GM20000 (cell line): ENCODE measurements at places on chromosomes 2 and 18.
A peak's percentile ranks its signal among the peaks of the same experiment; 100 is the strongest.

DNA sequence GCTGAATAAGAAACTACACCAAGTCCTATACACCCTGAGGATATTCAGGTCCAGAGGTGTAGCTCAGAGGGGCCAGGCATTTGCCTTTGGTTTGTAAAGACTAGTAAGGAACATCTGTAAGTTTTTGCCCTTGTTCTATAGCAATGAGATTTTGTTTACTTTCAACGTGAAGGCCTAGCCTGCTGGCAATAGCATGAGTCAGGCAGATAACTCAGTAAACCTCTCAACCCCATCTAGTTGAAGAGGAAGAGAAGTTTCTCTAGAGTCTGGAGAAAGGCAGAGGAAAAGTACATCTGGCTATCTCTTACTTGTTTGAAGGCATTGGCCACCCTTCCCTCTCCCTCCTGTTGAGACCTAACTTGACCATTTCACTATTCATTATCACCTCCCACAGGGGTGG lies 70.3 kb upstream of the ZNF521 start:
- DNase-seq = no peak

- DNase-seq = no peak
These were observed 20.3 kb upstream of the RBBP8 start for GRCh38 chr18:22912835-22913234.

DNA sequence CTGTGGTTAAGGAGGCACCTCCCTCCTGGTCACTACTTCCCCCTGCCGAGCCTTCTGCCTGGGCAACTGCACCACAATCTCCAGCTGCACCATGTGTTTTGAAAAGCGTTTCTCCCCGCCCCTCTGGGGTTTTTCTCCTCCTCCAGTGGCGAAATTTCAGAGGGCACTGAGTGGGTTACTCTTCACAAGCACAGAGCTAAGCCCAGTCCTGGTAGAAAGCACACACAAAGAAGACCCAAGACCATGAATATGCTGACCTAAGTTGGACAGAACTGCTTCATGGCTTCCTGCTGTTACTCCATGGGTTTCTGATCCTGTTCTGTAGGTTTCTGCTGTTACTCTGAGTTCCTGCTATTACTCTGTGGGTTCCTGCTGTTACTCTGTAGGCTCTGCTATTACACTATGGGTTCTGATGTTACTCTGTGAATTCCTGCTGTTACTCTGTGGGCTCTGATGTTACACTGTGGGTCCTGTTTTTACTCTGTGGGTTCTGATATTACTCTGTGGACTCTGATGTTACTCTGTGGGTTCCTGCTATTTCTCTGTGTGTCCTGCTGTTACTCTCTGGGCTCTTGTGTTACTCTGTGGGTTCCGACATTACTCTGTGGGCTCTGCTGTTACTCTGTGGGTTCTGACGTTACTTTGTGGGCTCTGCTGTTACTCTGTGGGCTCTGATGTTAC lies 216.6 kb downstream of the RTP5 start:
- peak; percentile 38 for DNase-seq

GRCh38 chr2:10831400-10831985 lies 18.9 kb upstream of the PDIA6 start:
- DNase-seq = no peak

GRCh38 chr2:238879043-238879442 lies 31.2 kb downstream of the TWIST2 start:
- DNase-seq = no peak
